ENCODE measurements at places on chromosomes 11 and 22.
A peak's percentile ranks its signal among the peaks of the same experiment; 100 is the strongest.

DNA sequence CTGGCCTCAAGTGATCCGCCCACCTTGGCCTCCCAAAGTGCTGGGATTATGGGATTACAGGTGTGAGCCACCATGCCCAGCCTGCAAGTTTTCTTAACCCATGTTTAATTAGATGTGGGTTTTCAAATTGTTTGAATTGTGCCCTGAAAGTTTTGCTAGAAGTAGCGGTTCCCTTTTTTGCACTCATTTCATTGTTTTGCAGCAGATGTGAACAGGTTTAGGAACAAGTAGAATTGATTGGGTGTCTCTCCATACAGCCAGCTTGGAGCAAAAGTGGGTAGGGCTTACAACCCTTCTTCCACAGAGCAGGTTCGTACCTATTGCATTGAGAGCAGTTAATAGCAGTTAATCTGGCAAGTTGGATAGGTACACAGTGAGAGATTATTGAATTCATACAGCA lies 16.1 kb downstream of the EWSR1 start:
- DNase-seq: no peak

- DNase-seq: no peak
Observed at GRCh38 chr11:44802347-44802746, 75.6 kb downstream of the TSPAN18 start.

DNA sequence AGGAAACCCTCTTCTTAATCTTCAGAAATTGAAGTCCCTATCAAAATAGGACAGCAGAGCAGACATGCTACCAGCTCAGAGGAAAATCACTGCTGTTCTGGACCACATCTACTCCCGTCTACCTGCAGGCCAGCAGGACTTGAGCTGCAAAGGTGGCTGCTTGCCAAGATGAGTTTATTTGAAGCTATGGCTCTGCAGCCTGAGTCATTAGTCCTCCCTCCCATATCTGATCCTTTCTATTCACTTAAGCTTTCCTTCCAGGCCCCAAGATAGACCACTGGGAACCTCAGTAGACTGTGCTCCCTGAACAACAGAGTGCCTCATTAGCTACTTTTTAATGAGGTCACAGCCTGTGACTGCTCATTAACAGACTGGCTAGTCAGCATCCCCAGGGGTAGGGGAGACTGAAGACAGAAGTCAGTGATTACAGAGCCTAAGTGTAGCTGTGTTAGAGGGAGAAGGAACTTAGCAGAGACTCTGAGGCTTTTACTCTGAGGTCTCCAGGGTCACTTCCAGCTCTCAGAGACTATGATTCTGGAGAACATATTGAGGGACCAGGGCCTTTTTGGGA lies 6.8 kb upstream of the OR10A2 start:
- DNase-seq: no peak

- no peak for DNase-seq
Observed at GRCh38 chr11:67055812-67056211, 835 bp upstream of the RHOD start.

GRCh38 chr11:18624161-18624560 lies 10.0 kb downstream of the SPTY2D1 start:
- no peak for DNase-seq

DNA sequence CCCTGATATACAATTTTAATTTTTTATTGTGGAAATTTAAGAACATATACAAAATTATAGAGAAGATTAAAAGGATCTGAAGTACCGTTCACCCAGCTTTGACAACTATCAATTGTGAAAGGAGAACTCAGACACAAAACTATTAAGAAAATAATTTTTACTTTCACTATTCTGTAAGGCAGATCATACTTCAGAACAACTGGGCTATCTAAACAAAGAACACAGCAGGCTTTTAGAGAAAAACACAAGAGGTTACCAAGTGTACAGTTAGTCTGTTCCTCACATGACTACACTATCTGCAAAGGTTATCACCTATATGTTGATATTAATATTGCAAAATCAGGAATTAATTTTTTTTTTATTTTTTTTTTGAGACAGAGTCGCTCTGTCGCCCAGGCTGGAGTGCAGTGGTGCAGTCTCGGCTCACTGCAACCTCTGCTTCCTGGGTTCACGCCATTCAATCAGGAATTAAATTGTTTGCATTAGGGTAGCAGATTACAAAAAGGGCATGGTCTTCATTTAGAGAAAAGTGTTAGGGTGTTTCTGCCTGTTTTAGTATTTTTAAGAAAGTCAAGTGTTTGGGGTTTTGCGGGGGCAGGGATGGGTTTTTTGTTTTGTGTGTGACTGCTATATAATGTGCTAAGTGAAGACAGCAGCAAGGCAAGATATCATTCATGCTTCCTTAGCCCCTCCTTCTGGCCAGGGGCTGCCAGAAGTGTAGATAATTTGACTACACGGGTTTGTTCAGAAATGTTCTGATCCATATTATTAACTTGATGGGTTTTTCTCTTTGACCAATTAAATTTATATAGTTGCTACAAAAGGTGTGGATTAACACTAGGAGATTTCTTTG lies 27.6 kb upstream of the SIK2 start:
- DNase-seq: no peak

DNA sequence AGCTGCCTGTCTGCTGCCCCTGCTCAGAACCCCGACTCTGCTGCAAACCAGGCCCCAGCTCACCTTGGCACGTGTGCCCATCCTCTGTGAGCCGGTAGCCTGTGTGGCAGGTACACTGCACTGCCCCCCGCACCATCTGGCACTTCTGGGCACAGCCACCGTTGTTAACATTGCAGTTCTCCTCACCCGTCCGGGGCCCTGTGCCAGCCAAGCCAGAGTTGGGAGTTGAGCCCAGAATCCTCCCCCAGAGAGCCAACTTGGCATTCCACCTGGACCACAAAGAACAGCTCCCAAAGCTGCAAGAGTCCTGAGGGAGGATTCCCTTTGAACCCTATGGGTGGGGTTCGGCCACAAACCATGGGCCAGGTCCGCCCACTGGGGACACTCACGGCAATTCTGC lies 22.5 kb downstream of the LRP4 start:
- no peak for DNase-seq

DNA sequence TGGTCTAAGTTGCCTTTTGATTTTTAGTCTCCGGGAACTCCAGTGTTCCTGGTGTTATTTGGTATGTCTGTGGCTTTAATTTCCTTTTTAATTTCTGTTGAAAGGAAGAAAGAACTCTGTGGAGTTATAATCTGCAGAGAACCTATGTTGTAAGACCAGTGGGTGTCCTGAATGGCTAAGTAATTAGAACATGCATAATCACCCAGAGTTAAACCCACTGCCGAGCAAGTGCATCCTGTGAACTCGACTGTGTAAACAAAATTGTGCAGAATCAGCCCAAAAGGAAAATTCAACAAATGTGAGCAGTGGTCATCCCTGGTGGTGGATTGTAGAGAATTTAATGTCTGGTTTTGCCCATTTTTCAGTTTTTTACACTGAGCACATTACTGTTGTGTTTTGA lies 162.5 kb downstream of the COMMD9 start:
- DNase-seq: no peak

DNA sequence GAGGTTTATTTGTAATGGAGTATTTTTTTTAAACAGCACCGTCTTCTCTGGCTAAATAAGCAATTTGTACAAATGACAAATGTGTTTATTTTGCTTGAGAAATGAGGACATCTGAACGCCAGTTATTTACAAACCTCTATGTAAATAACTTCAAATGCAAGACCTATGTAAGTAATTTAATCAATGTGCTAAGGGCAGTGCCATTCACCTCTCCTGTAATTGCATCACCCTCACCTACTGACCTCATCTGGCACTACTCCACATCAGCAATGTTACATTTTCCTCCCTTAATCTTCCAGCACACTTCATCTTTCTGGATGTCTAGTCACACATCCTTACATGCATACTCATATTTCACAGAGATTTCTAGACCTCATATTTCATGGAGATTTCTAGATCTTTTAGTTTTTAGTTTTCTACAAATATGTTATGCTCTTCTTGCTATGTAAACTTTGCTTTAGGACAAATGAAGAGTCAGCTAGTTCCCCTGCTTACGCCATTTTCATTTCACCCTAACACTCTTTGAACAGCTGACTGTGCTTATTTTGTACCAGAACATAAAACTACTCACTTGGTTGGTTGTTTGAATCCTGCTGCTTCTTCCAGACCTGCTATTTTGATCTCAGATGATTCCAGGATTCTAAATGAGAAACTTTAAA lies 238.6 kb downstream of the GRM5 start:
- DNase-seq: peak; percentile 10

- DNase-seq: no peak
Observed at GRCh38 chr11:75836417-75836816, 21.4 kb downstream of the UVRAG start.

Data from NCI-H774 (cell line).